ENCODE measurements at places on chromosomes 2 and 18.

GRCh38 chr2:12271589-12271984 is 445.1 kb upstream of the TRIB2 start:
- no peak for DNase-seq

- DNase-seq, result no peak
Measured at GRCh38 chr2:143355870-143356269, 226.7 kb downstream of the ARHGAP15 start.

- no peak for DNase-seq
Measured at GRCh38 chr2:96259497-96259921, 6.3 kb downstream of the TMEM127 start.

DNA sequence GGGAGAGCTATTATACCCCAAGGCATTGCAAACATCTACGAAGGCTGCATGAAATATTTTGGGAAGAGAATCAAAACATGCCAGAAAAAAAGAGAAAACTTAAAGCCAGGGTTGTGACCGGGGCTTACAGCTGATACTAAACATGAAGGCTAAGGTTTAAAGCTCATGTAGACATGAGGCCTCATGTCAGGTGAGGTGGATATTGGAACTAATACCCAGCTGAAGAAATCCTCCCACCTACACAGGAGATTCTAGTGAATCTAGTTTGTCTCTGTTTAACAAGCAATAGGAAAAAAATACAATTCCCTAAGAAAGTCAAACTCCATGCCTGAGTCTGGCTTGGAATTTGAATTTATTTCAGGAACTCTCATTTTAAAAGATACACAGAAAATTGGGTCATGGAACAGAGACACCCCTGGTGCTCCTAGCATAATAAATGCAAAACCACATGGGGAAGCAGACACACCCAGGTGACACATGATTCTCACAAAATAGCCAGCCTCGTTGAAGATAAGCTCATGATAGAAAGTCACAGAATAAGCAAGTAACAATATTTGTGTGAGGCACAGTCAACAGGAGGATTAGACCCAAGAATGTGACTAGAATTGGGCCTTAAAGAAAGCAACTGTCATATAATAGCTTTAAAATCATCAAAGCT is 42.2 kb downstream of the UPP2 start:
- DNase-seq, result no peak

DNA sequence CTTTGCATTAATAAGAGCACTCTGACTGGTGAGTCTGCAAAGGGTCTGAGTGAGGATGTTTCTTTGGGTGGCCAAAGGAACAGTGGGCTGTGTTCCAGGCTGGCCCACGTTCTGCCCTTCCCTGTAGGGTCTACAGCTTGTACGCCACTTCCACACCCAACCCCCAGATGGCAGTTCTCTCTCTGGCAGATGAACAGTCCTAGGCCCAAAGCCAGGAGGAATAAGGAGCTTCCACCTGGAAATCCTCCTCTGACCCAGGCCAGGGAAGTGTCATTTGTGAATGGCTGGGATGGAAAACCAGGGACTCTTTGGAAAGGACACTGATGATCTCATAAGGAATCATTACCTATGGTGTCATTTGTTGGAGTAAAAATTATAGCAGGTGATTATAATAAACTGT is 6.6 kb downstream of the OTOF start:
- no peak for DNase-seq

DNA sequence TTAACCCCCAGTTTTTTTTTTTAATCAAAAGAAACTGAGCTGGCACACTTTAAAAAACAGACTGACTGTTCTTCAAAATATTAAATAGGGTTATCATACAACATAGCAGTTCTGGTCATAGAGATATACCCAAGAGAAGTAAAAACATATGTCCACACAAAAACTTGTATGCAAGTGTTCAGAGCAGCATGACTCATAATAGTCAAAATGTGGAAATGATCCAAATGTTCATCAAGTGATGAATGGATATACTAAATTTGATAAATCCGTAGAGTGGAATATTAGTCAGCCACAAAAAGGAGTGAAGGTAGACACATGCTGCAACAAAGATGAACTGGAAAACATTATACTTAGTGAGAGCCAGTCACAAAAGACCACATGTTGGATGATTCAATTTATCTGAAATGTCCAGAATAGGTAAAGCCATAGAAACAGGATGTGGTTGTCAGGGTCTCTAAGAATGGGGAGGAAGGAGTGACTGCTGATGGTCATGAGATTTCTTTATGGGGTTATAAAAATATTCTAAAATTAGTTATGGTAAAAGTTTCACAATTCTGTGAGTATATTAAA is 5.1 kb downstream of the SMIM21 start:
- DNase-seq, result no peak

DNA sequence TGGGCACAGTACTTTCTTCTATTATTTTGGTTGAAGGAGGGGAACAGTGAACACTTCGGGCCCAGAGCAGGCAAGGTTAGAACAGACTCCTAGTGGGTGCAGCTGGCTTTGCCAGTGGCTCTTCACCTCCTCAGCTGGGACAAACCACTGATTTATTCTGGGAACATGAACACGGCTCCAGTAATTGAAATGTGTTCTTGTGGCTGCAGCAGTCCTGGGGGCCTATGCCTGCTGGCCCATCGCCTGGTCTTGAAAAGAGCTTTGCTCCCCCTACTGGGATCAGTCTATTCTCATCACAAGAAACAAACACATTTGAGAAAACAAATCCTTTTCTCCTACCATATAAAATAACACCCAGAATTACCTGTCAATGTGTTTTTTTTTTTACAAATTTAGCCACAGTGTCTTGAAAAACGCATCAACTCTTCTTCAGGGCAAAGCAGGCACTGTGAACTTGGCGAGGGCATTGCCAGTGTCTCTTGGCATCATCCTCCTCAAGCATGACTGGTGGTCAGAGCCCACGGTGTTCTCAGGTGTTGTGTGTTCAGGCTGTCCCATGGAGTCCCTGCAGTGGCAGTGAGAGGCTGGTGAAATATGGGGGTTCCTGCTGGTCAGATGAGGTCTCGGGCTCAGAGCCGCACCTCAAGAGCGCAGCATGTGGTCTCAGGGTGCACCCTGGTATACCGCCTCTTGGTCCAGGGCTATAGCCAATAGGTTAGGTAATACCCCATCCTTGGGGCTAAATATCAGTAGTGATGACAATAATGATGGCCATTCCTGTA is 51.3 kb downstream of the RNF144A start:
- no peak for DNase-seq

All from activated CD4-positive, alpha-beta memory T cell treated with anti-CD3 and anti-CD28 coated beads for 36 hours (primary cell).